Ovary (tissue), 10 donors: ENCODE measurements at places on chromosomes 11 and 22. TPM values are rescaled to one million over a fixed set of nuclear protein-coding genes. Genes with fewer than 3 reads are reported as not detected.

DNA sequence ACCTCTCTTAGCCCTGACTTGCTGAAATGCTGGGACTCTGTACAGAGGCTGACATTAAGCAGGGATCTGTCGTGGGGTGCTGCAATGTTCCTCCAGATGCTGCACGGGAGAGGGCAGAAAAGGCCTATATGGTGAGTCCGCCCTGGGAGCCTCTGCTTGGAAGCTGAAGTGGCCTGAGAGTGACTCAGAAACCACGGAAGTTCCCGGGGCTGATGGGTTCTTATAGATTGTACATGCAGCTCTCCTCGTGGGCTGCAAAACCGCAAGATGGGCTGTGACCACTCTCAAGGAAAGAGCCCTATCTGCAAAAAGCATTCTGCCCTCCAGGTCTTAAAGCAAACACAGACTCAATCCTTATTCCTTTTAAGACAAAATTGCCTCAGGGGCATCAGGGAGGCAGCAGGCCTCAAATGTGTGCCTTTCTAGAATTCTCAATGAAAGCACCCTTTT lies 5.8 kb upstream of the SLC43A3 start:
- DNase-seq, result no peak

DNA sequence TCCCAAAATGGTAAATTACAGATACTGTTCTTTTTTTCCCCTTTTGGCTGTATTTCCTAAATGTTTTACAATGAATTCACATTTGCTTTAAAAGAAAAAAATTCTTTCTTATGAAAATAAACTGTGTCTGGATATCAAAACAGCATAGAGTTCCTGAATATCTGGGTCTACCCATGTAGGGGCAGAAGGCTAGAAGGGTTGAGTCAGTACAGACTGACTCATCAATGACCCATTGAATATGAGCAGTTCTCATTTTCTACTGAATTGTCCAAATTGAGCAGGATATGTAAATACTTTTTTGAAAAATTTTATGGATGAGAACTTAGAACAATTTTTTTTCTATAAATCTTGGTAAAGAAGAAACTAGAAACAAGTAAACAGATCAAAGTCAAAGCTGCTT lies 16.3 kb upstream of the C11orf87 start:
- no peak for DNase-seq

DNA sequence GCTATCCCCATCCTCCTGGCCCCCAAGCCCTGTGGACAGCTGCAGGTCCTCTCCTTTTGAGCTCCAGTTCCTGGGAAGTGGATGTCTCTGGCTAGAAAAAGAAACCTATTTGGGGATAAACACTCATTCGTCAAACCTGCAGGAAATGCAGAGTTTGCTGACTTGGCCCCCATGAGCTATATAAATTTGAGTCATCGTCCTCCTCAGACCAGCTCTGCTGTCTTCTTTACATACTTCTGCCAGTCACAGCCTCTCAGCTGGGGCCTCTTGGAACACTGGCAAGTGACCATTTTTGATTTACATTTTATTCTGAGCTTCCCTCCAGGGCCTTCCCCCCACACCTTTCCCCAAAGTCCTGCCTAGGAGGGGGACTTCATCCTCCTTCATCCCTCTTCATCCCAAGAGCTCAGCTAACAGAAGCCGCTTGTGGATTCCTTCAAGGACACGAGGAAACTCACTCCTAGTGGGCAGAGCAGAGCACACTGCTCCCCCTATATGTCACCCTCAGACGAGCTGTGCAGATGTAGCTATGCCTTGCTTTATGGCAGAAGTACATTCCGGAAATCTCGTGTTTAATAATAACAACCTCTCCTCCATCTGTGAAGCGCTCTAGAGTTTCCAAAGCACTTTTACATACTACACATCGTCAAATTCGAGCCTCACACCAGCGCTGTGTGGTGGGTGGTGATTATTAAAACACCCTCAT lies 131.8 kb downstream of the FEZ1 start:
- DNase-seq, result no peak

DNA sequence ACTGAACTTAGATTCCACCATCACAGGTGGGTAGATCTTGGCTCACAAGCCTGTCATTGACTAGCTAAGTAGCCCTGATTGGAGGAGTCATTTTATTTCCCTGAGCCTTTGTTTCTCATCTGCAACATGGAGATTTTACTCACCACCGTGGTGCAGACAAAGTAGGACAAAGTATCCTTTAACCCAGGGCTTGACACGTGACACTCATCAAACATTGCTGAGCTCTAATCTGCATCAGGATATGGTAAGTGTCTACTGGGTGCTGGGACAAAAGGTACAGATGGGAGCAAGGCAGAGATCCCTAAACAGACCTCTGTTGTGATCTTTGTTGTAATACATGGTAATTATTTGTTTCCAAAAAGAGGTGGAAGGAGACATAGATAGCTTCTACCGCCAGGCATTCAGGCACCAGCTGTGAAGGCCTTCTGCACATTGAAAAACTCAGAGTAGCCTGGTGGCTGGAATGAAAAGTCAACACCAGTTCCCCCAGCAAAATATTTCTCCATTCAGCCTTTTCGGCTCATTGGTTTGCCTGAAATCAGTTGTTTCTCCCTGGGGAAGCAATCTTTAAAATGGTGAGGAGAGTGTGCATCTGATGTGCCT lies 18.3 kb upstream of the MICAL2 start:
- no peak for DNase-seq

DNA sequence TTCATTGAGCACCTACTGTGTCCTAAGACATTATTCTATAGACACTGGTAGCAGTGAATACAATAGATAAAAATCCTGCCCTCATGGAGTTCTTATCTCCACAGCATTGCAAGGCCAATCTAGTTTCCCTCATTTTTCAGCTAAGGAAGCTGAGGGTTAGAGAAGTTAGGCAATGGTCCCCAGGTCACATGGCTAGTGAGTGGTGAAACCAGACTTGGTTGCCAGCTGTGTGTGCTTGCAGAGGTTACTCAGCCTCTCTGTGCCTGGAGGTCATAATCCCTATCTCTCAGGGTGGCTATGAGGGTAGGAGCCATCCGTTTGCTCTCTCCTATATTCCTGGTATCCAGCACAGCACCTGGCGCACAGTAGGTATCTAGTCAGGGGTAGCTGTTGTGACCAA lies 147.7 kb upstream of the SEZ6L start:
- DNase-seq, result no peak

- DNase-seq, result no peak
Observed at GRCh38 chr22:47280301-47280700, 517.9 kb downstream of the TBC1D22A start.

FAT3 gene
- polyA plus RNA-seq, result 2.8 TPM

SPON1 gene
- 69.8 TPM for polyA plus RNA-seq

MPEG1 gene
- polyA plus RNA-seq, result 28.5 TPM

USP2 gene
- 3.4 TPM for polyA plus RNA-seq
